ENCODE measurements at places on chromosomes 5 and 9. TPM values are rescaled to one million over a fixed set of nuclear protein-coding genes. Genes with fewer than 3 reads are reported as not detected.

GRCh38 chr5:59766427-59767210, 126.9 kb downstream of the PDE4D start:
- peaks cover 57% of the 10 kb centered on the region for H3K4me1 ChIP-seq
- DNase-seq, result peak; percentile 44
- peak overlapping the region; percentile 99 for H3K27ac ChIP-seq
- peak overlapping the region; percentile 93 for H3K4me3 ChIP-seq

DNA sequence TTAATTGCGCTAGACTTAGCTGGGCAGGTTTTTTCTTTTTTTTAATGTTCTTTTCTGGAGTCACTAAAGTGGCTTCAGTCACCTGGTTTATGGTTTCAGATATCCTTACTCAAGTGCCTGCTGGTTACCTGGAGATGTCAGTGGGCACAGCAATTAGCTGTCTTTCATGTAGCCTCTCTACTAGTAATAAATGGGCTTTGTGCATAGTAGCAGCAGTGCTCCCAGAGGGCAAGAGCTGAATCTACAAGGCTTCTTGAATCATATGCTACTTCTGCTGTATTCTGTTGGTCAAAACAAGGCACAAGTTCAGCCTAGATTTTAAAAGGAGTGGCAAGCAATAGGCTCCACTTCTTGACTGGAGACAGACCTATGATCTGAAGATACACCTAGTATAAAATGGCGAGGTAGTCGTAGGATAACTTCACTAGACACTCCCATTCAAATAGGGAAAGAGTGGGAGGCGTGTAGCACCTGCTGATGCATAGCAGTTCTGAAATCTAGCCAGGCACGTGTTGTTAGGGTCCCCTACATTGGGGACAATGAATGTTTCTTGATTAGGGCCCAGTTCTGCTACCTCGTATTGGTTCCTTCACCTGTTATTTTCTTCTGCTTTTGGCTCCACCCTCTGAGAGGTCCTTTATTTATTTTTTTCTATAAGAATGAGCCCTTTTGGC, 7.0 kb downstream of the SCAMP1 start:
- no peak overlapping the region for H3K27ac ChIP-seq
- H3K4me3 ChIP-seq, result no peak overlapping the region
- H3K4me1 ChIP-seq, result peaks cover 3% of the 10 kb centered on the region
- H3K36me3 ChIP-seq, result no peaks in the 10 kb centered on the region

DNA sequence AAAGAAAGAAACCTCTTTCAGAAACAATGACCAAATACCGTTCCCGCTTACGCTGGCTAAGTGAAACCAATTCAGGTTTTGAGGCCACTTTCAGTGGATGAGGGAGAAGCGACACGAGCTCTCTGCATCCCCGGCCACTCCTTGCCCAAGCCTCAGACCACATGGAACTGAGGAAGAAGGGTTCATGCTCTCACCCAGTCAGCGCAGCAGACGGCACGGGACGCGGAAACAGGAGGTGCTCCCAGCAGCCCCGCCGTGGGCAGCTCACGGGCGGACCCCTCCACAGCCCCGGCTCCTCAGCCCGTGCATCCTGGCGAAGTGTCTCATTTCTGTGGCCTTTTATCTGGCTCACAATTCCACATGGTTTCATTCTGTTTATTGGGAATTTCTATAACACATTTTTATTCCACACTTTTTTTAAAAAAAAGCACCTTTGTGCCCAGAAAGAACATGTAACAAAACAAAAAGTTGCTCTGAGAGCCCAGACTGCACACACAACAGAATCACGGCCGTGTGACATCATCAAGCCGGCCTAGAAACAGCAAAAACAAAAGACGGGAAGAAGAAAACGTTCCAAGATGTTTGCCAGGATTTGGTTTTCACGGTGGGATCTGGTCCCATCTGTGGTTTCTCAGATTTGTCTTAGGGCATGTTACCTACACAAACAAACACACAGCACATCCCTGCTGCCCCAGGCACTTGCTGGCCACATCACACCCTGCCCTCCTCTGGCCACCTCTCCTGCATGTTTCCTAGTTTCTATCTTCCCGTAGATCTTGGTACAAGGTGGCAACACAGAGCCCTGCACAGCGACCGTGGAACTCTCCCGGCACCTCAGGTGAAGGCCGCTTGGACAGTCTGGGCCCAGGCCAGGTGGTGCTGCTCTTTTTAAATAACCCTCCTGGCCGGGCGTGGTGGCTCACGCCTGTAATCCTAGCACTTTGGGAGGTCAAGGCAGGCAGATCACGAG, 16.2 kb downstream of the QSOX2 start:
- H3K27ac ChIP-seq, result no peak overlapping the region
- no peaks in the 10 kb centered on the region for H3K4me1 ChIP-seq
- H3K36me3 ChIP-seq, result no peaks in the 10 kb centered on the region
- H3K4me3 ChIP-seq, result no peak overlapping the region
- no peaks in the 10 kb centered on the region for H3K27me3 ChIP-seq

DNA sequence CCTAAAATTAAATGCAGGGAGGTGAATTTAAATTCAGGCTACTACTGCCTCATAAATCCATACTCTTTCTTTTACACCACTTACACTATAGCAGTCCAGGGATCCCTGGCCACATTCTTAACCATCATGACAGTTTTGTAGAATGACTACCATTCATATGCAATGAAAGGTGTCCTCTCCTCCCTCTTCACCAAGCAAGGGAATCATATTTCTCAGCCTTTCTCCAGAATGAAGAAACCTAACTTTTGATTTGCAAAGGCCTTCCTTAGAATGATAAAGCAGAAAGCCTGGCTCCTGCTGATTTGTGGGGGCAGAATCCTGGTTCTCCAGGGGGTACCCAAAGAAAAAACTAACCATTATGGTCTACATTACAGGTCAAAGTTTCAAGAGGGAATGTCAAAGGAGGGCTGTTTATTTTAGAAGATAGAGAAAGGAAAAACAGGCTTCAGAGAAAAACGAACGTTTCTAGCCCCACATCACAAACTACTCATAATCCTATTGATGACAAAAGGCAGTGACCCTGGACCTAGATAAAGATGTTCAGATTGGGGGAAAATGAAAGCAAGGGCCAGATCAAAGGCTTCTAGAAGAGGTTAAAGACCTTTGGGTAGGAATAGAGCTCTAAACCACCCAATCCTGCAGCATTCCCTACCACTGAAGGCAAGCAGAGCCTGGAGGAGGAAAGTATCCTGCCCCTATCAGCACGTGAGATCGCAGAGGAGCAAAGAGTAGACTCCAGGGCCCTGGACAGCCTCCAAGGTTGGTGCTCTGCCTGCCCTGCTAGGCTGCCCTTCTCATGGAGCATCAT, 11.5 kb downstream of the WNT8A start:
- no peaks in the 10 kb centered on the region for H3K4me1 ChIP-seq
- no peak for DNase-seq
- no peaks in the 10 kb centered on the region for H3K36me3 ChIP-seq
- no peak overlapping the region for H3K27ac ChIP-seq

- H3K36me3 ChIP-seq, result no peaks in the 10 kb centered on the region
- no peak overlapping the region for H3K4me3 ChIP-seq
- peaks cover 22% of the 10 kb centered on the region for H3K4me1 ChIP-seq
- no peak overlapping the region for H3K27ac ChIP-seq
Measured at GRCh38 chr5:104053353-104053649, 490.7 kb upstream of the NUDT12 start.

- H3K27me3 ChIP-seq, result no peaks in the 10 kb centered on the region
- no peak for DNase-seq
- no peak overlapping the region for H3K27ac ChIP-seq
- no peaks in the 10 kb centered on the region for H3K4me1 ChIP-seq
- peaks cover 57% of the 10 kb centered on the region for H3K36me3 ChIP-seq
Measured at GRCh38 chr5:16701134-16702099, 84.6 kb upstream of the RETREG1 start.

- no peak overlapping the region for H3K27ac ChIP-seq
- H3K4me3 ChIP-seq, result no peak overlapping the region
- peaks cover 8% of the 10 kb centered on the region for H3K4me1 ChIP-seq
- H3K27me3 ChIP-seq, result no peaks in the 10 kb centered on the region
Measured at GRCh38 chr9:107018861-107019545, 156.0 kb downstream of the ZNF462 start.

GRCh38 chr9:21837501-21837900, 35.1 kb downstream of the MTAP start:
- no peak overlapping the region for H3K4me3 ChIP-seq
- peaks cover 6% of the 10 kb centered on the region for H3K4me1 ChIP-seq
- H3K27ac ChIP-seq, result no peak overlapping the region
- no peaks in the 10 kb centered on the region for H3K27me3 ChIP-seq
- H3K36me3 ChIP-seq, result peaks cover 88% of the 10 kb centered on the region

GRCh38 chr5:178417391-178417811, 172.8 kb downstream of the COL23A1 start:
- H3K4me1 ChIP-seq, result peaks cover 38% of the 10 kb centered on the region
- peaks cover 4% of the 10 kb centered on the region for H3K27me3 ChIP-seq
- no peak overlapping the region for H3K4me3 ChIP-seq
- peak overlapping the region; percentile 15 for H3K27ac ChIP-seq
- no peaks in the 10 kb centered on the region for H3K36me3 ChIP-seq

GRCh38 chr9:138009803-138010690, 132.5 kb downstream of the CACNA1B start:
- H3K36me3 ChIP-seq, result no peaks in the 10 kb centered on the region
- no peak for DNase-seq
- no peak overlapping the region for H3K27ac ChIP-seq
- H3K27me3 ChIP-seq, result peaks cover 22% of the 10 kb centered on the region

DNA sequence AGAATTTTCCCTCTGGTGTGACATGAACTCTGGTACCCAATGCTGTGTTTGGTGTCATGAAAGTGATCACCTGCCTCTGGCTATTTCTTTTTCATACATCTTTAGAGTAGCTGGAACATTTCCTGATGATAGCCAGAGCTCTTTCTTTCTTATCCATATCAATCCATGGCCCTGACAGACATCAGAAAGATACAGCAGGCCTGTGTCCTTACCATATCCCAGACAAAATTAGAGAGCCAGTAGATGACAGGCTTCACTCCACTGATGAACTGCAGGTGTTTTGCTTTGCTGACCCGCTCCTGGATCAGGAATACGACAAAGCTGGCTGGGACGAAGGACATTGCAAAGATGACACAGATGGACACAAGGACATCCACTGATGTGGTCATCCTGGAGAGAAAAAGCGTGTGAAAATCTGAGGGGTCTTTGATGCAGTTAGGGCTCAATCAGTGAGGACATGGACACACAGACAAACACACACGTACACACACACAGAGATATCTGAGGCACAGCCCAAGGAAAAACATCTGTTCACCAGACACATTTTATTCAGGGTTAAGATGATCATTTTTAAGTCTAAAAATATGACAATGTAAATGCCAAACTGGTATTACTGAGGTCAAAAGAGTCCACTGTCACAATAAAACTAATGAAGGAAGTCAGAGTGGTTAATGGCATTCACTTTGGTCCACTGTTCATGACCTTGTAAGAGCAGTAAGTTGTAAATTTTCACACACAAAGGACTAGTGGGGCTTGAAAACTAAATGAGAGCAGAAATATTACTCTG, 34.5 kb downstream of the NIPSNAP3B start:
- H3K27ac ChIP-seq, result no peak overlapping the region
- H3K4me3 ChIP-seq, result no peak overlapping the region
- peaks cover 41% of the 10 kb centered on the region for H3K36me3 ChIP-seq
- no peak for DNase-seq
- peaks cover 3% of the 10 kb centered on the region for H3K4me1 ChIP-seq
- H3K27me3 ChIP-seq, result no peaks in the 10 kb centered on the region

- H3K4me1 ChIP-seq, result peaks cover 31% of the 10 kb centered on the region
- DNase-seq, result no peak
- peak overlapping the region; percentile 18 for H3K27ac ChIP-seq
- H3K36me3 ChIP-seq, result no peaks in the 10 kb centered on the region
- H3K27me3 ChIP-seq, result no peaks in the 10 kb centered on the region
Measured at GRCh38 chr9:75108571-75108970, 20.3 kb downstream of the OSTF1 start.

GRCh38 chr5:168740092-168740800, 161.1 kb upstream of the PANK3 start:
- peaks cover 18% of the 10 kb centered on the region for H3K36me3 ChIP-seq
- DNase-seq, result no peak
- no peak overlapping the region for H3K4me3 ChIP-seq
- H3K4me1 ChIP-seq, result no peaks in the 10 kb centered on the region

SLC28A3 gene
- 0.89 TPM for total RNA-seq

PCDHB14 gene
- 7.1 TPM for total RNA-seq

NCS1 gene
- 44.8 TPM for total RNA-seq

All from mesothelial cell of epicardium (in vitro differentiated cells).